ENCODE measurements at places on chromosomes 6 and 20.
A peak's percentile ranks its signal among the peaks of the same experiment; 100 is the strongest.

DNA sequence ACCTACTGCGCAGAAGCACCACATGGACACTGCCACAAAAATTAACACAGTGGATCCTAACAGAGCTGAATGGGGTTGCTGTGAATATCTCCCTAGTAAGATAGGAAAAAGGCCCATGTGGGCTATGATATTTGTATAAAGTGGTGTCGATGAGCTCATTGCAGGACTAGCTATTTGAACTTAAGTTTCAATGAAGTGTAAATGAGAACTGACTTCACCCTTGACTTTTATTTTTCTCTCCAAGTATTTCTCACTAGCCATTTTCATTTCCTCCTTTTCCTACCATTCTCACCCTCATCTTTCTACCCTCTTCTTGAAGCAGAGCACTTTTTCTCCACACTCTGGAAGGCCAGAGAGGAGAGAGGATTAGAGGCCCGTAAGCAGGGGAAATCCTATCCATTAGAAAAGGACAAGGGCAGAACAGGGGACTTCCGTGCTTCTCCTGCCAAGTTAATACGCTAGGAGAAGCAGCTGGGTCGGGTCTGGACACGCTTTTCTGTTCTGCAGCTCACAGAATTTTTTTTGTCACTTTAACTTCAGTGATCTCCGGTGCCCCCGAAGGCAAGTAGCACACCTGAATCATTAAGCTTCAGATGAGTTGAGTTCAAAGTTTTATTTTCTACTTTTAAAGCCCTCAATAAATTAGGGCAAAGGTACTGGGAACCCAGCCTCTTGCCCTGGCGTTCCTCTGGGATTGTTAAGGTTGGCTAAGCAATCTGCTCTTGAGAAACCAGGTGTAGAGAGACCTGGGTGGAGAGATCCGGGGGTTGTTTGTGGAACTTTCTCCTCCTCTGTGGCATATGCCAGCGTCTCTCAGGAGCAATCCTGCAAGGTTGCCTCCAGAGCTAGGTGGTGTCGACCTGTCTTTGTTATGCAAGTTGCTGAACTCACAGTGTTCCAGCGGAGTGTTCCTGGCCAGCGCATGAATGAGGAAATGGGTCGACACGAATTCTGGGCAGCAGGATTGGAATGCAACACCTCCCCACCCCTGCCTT is 56.2 kb upstream of the ARID1B start:
- peak; percentile 12 for DNase-seq

GRCh38 chr6:169530752-169531123 is 171.1 kb downstream of the WDR27 start:
- no peak for DNase-seq

DNA sequence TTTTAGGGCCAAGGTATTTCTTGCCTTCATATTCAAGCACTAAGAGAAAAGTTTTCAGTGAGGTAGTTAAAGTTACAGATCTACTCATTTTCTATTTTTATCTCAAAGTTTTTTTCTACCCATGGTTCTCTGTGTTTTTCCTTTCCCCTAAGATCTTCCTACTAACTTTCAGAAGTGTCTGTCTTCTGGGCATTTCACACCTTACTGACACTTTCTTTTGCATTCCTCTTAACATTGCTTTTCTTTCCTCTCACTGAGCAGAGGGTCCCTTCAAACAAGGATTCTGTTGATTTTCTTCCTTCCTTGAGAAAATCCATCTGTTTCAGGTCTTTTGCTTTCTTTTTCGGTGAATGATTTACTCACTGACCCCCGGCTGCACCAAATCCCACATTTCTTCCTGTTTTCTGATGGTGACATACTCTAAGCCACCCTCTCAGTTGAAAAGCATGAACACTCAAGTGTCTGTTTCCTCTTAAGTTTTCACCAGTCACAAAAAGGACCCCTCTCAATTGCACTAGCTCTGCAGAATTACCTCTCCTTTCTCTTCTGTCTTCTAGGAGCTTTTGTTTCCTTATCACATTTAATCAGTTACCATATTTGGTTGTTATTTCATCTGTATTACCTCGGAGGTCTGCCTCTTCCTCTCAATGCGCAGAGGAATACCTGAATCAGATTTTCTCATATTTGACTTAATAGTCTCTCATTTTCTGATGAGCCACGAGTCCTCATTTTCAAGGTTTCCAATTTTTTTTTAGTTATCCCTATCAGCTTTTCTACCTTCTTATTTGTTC is 73.5 kb upstream of the RNF217 start:
- DNase-seq = no peak

DNA sequence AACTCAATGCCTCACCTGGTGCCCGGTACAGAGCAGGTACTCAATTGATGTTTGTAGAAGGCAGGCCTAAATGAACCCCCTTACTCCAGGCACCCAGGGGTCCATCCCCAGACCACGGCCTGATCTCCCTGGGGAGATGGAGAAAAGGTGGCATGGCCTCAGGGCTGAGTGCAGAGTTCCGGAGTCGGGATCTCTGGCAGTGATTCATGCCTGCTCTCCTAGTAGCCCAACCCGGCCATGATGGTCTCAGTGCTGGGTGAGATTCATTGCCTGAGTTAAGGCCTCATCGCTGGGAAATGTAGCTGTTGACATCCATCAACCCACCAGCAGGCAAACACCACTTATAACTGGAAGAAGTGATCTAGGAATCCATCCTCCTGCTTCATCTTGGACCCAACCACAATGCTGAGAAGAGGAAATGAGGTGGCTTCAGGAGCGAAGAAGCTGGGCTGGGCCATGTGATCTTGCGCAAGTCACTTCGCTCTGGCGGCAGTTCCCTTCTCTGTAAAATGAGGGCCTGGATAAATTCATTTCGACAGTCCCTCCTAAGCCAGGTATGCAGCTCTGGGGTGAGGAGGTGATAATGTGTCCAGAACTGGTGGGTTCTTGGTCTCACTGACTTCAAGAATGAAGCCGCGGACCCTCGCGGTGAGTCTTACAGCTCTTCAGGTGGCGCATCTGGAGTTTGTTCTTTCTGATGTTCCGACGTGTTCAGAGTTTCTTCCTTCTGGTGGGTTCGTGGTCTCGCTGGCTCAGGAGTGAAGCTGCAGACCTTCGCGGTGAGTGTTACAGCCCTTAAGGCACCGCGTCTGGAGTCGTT is 24.7 kb downstream of the ETV7 start:
- DNase-seq = peak; percentile 23

DNA sequence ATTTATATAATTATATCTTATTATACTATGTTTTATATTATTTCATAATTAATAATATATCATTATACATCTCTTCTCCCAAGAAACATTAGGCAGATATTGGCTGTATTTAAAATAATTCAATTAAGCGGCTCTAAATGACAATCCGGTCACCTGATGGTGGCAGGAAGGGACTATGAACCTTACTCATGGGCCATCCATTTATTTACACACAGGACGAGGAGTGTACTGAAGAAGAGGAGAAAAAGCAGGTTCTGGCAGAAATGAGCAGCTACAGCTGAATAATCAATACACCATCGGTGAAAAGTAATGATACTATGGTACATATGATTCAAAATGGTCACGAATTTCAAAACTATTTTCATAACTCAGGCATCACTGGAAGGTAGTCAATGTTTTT is 277.7 kb downstream of the KIF16B start:
- no peak for DNase-seq

DNA sequence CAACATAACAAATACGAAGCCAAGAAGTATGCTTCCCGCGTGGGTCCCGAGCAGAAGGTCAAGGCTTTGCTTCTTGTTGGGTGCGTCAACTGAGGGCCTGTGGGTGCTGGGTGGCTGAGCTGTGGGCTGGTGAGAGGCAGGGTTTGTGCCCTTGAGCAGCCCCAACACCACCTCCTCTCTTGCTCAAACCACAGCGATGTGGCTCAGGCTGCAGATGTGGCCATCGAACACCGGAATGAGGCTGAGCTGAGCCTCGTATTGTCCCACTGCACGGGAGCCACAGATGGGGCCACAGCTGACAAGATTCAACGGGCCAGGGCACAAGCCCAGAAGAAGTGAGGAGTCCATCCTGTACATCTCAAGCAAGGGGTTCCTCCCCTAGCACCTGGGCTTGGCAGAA is 7.0 kb upstream of the PTPRA start:
- no peak for DNase-seq

DNA sequence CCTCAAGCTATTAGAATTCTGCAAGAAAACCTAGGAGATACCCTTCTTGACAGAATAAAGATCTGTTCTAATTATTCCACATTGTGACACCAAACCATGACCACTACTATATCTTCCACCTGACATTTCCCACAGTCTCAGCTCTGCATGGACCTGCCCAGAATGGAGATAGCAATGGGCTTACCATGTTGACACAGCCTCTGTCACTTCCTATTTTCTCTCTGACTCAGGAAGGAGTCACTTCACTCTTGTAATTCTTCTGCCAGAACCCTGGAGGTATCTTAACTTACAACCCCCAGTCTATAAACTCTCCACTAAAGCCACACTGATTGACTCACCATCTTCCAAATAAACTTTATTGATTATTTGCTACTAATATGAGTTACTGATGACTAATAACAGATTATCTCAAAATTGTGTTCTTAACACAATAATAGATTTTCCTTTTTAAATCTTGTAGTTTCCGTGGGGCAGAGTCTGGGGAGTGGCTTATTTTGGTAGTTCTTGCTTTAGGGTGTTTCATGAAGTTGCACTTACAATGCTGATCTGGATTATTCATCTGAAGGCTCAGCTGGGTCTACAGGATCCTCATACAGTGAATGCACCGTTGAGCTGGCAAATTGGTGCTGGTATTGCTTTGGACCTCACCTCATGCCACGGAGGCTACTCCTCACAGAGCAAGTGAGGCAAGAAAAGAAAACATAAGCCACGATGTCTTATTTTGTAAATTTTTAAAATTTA is 869.9 kb downstream of the KIF16B start:
- DNase-seq = no peak

DNA sequence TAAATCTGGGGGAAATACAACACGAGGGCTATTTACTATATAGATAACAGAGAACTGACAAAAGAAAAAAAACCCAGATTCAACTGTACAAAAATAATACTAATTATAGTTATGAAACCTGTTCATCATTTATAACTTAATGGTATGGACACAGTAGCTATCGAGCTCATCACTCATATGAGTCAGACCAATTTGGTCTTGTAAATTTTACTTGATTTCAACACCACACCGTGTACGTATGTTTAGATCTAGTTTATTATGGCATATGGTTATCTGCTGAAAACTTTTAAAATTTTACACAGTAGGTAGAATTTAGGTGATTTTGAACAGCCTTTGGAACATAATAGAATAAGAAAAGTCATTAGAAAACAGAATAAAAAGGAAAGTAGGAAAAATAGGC is 5.5 kb downstream of the MYLK4 start:
- no peak for DNase-seq

DNA sequence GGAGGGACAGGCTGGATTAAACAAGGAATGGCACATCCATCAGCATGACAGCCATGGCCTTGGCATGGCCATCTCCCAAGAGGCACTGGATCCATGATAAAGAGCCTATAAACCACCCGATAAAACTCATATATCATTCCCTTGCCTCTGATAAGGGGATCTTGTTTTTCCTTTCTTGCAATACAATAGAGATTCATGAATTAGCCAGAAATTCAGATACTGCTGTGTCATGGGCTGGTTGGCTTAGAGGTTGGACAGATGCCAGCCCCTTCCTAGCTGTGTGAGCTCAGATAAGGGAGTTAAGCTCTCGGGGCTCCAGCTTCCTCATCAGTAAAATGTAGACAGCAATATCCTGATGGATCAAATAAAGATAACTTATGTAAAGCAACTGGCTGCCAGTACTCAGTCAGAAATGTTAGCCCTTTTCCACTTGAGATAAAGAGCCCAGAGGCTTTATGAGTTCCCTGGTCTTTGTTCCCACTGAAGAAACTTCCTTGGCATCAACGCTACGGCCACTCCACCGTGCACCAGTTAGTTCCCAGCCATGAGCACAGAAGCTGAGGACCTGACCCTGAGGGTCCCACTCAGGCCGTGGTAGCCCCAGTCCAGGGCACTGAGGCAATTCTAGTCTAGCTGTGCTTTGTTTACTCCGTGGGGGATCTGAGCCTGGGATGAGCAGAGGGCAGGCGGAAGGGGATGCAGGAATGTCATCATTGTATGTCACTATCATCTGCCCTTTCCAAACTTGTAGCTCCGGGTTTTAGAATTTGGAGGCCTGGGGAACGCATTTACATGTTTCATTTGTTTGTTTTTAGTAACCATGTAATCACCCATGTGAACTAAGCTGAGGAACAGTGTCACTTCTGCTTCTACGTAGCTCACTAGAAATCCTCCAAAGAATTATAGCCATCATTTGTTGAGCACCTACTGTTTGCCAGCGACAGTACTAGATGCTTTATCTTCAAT is 67.2 kb upstream of the TBC1D7 start:
- DNase-seq = peak; percentile 89

DNA sequence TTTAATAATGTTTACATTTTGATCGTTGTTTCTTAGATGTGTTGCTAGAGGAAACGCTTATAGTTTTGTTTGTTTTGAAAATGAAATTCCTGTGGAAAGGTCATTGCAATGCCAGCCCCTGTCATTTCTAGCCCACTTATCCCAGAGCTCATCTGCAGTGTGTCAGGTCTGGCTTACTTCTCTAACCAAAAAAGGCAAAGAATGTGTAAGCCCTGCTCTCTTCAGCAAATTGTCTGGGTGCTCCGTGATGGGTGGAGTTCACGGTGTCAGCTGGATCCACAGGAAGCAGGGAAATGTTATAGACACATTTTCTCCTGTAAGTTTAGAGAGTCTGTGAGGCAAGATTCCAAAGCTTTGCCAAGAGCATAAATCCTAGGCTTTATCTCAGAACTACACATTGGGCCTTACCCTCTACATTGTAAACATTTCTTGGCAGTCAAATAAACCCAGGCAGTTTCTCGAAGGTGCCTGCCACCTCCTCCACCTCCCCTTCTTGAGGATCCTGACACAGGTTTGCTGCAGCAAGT is 50.9 kb downstream of the RPRD1B start:
- peak; percentile 65 for DNase-seq

GRCh38 chr20:46987001-46987400 is 92.4 kb downstream of the EYA2 start:
- DNase-seq = no peak

DNA sequence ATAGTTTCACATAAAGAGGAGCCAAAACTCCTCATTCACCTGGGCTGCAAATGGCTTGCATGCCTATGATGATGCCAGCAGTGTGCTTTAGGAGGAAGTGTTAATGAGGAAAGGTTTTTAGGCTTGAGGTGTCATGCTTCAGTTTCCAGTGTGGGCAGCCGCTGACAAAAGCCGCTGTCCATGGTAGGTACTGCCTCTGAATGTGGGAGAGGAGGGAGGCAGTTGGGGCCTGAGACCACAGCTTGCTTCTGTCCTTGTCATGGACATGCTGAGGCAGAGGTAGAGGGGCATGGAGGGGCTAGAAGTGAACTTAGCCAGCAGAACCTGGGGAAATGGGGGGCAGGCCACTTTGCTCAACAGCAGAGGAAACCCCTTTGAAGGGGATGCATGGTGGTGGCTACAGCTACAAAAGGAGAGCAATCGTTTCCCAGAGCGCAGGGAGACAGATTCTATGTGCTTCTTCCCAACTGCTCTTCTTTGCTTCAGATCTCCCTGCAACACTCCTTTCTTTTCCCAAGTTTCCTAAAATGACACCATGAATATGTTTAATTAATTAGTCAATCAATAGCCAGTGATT is 372.1 kb upstream of the CNR1 start:
- peak; percentile 29 for DNase-seq

- DNase-seq = no peak
Observed at GRCh38 chr20:6348908-6349307, 226.1 kb upstream of the FERMT1 start.

Measured in cardiac fibroblast (primary cell).